ENCODE measurements at places on chromosomes 1 and 21.

- no peak for DNase-seq
These were observed 3.7 kb upstream of the KLF18 start for GRCh38 chr1:44144962-44145756.

- no peak for DNase-seq
These were observed 3.5 kb downstream of the OLFML2B start for GRCh38 chr1:162020150-162020549.

GRCh38 chr1:8560611-8561544 lies 243.0 kb downstream of the SLC45A1 start:
- peak; percentile 63 for DNase-seq

GRCh38 chr1:66206563-66207144 lies 327.3 kb upstream of the SGIP1 start:
- no peak for DNase-seq

GRCh38 chr1:15336866-15337265 lies 72.8 kb upstream of the EFHD2 start:
- DNase-seq: no peak

- DNase-seq: no peak
These were observed 5.5 kb downstream of the THEM5 start for GRCh38 chr1:151847867-151848596.

- no peak for DNase-seq
These were observed 2.1 kb downstream of the MYBPH start for GRCh38 chr1:203173566-203173965.

GRCh38 chr1:66380452-66381212 lies 153.3 kb upstream of the SGIP1 start:
- no peak for DNase-seq

DNA sequence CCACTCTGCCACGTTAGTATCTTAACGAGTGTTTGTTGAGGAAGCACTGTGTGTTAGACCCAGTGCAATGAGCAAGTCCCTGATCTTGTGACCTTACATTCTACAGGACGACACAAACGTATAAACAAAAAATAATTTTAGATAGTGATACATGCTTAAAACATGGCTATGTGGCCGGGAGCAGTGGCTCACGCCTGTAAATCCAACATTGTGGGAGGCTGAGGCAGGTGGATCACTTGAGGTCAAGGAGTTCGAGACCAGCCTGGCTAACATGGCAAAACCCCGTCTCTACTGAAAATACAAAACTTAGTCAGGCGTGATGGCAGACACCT lies 19.6 kb downstream of the MTX1 start:
- DNase-seq: no peak

GRCh38 chr1:59500950-59501742 lies 204.3 kb downstream of the FGGY start:
- no peak for DNase-seq

DNA sequence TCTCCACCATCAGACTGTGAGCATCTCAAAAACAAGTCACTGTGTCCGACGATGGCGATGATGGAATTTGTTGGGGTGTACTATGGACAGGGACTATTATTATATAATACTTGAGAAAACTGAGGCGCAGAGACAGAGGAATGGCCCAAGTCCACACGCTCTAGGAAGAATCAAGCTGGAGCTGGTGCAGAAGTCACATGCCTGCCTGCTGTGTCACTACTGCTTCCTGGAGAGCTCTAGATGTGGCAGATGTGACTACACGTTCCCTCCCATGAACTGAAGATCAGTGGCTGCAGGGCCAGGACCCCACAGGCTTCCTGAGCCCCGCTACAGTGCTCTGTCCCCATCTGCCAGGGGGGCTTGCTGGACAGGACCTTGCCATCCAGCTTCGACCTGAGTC lies 56.9 kb downstream of the TRABD2B start:
- DNase-seq: no peak

DNA sequence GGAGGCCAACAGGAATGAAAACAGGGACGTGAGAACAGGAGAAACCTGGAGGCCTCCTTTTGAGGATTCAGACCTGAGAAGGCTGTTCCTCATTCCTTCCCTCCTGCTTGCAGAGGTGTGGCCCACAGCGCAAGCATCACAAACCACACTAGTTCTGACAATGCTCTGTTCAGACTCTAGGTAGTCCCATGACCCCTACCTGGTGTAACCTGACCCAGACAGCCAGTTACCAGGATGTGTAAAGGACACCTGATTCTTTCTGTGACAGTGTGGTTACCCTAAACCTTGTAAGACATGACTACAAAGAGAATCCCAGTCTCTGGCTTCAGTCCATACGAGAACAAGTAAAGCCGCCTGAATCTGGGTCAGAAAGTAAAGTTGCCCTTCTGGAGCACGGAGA lies 3.2 kb downstream of the MECR start:
- DNase-seq: no peak

DNA sequence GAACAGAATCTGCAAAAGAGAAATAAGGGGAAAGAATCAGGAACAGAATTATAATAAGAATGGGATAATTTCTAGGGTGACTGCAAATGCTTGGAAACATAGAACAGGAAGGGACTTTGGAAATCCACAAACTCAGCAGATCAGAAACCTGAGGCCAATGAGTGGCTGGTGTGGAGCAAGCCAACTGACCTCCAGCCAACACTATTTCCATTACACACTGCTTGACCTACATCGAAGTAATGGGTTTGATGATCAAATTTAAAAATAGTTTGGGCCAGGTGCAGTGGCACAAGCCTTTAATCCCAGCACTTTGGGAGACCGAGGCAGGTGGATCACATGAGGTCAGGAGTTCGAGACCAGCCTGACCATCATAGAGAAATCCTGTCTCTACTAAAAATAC lies 284.9 kb downstream of the GRIK1 start:
- DNase-seq: no peak

DNA sequence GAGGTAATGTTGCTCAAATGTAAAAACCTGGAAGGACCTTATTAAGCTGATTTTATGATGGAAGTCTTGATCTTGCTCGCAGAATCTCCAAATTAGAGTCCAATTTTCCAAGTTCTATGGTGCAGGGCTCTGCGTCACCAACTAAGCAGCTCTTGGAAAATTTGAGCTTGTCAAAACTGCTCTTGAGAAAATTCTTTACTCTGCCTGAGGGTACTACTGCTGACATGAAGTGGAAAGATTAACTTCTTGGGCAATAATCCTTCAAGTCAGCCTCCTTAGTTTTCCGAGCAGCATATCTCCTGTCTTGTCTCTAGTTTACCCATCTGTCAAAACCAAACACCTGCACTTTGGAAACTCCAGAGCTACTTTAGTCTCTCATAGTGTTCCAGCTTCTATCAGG lies 293.7 kb downstream of the KCTD3 start:
- DNase-seq: no peak

DNA sequence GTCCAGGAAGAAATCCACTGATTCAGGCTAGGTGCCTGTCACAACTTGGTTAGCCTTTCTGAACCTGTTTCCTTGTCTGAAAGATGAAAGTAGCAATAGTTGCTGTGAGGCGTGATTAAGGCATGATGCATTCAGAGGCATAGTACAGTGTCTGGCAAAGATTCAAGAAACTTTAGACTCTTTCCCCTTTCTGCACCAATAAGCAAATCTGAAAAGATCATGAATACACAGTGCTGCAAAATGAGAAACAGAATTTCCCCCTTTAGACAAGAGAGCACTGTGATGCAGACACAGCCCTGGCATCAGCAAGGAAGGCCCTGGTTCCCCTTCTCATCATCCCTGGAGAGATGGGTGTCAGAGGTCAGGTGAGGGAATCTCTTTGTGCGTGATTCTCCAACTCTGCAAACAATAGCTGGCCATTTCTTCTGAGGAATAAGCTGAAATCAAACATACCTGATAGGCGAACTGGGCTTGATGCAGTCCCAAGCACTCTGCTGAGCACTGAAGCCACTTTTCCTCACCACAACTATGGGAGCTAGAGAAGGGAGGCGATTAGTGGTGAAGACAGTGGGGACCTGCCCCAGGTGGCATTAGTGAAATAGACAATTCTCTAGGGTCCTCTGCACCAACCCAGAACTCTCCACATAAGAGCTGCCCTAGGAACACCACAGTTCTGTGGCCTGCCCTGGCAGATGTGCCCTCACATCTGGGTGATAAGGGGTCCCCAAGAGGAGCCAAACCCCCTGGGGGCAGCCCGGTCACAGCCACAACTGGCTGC lies 41.7 kb downstream of the ITPKB start:
- DNase-seq: no peak

DNA sequence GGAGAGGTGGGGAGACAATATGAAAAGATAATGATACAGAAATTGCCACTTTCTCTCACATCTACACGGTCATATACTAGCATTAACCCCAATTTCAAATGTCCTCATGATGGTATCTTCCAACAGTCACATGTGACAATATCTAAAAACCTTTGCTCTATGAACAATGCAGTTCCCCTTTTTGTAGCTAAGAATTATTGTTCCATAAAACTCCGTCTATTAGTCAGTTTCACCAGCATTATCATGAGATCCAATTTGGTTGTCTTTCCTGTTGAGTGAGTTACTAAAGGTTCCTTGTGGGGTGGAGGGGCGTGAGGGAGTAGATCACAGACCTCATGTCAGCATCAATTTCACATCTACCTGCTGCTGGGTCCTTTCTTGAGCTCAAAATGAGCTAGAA lies 1.7 kb downstream of the TIAM1 start:
- no peak for DNase-seq

- no peak for DNase-seq
These were observed 2.8 kb downstream of the PTPRU start for GRCh38 chr1:29239142-29239541.

GRCh38 chr1:2126331-2127186 lies 68.0 kb downstream of the FAAP20 start:
- DNase-seq: no peak

Data from hematopoietic multipotent progenitor cell treated with erythropoietin and hydrocortisone succinate and interleukin-3 and kit ligand, for 15 days (in vitro differentiated cells).